ENCODE measurements at places on chromosomes 6 and 20.

GRCh38 chr6:82959385-82959941 is 106.2 kb downstream of the UBE3D start:
- no peak for DNase-seq

DNA sequence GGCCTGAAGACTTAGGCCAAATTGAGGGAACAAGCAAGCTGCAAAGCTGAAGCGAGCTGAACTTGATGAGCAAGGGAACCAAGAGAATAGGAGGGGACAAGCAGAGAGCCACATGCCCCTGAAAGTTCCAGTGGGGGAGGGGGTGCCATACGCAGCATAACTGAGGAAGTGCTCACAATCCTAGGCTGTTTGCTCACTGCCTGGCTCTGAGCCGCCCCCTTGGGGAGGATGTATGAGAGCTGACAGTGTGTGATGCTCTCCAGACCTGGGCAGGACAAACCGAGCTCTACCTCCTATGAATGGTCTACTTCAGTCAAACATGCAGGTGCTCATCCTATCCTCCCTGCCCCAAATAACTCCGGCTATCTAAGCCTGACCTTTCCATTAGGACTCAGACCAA is 52.1 kb downstream of the FAXC start:
- DNase-seq: no peak

DNA sequence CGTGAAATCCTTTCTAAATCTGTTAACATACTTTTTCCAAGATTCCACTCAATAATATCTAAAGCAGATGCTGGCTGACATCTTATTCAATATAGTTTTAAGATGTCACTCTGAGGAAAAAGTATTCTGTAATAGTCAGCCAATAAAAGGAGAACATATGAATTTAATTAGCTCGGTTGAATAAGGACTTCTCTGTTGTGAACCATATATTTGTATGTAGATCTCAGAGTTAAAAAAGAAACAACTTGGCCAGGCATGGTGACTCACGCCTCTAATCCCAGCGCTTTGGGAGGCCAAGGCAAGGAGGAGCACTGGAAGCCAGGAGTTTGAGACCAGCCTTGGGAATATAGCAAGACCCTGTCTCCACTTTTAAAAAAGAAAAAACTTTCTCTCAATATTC is 7.4 kb upstream of the CD24 start:
- DNase-seq: no peak

GRCh38 chr6:152435816-152436215 is 201.3 kb downstream of the SYNE1 start:
- no peak for DNase-seq

DNA sequence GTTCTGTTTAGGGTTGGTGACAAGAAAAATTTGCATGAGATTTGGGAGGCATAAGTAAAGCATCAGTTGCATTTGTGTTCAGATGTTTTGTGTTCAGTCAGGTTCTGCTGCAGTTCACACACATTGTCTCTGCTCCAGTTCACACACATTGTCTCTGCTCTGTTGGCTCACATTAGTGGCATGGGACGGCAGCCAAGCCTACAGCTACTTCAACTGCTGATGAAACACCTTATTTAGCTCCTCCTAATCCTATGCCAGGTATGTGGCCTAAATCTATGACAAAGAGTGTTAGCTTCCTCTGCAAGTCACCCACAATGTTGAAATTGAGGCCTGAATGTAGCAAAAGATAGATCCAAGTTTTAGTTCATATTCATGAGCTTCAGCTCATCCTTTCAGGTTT is 278.1 kb upstream of the SYNCRIP start:
- DNase-seq: peak; percentile 25

GRCh38 chr6:56714273-56714672 is 71.6 kb upstream of the DST start:
- no peak for DNase-seq

- DNase-seq: no peak
Measured at GRCh38 chr6:117205876-117206275, 59.5 kb upstream of the VGLL2 start.

- no peak for DNase-seq
Measured at GRCh38 chr6:66808771-66809170, 1101.7 kb upstream of the EYS start.

GRCh38 chr6:3175715-3176402 is 18.5 kb upstream of the TUBB2A start:
- DNase-seq: no peak

DNA sequence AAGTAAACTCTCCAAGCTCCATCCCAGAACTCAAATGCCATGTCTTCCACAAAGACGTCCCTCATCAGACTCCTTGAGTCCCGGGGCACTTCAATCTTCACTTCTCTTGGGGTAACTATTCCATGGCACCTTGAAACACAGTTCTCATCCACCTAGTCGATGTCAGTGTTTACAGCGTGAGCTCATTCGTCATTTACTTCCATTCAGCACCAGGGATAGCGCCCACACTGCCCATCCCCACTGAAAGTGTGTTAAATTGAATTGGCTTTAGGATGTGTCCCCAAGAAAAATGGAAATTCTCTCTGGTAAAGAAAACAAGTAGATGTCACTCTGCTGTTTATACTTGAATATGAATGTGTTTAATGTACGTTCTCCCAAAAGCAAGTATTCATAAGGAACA is 31.3 kb downstream of the KCNK15 start:
- no peak for DNase-seq
